Stimulated activated CD8-positive, alpha-beta memory T cell treated with anti-CD3 and anti-CD28 coated beads, Interleukin-7, amount 100 ng/mL, for 1 hour (primary cell): ENCODE measurements at places on chromosomes 1 and 21.

GRCh38 chr1:1826356-1827088 lies 48.3 kb upstream of the NADK start:
- DNase-seq, result no peak

DNA sequence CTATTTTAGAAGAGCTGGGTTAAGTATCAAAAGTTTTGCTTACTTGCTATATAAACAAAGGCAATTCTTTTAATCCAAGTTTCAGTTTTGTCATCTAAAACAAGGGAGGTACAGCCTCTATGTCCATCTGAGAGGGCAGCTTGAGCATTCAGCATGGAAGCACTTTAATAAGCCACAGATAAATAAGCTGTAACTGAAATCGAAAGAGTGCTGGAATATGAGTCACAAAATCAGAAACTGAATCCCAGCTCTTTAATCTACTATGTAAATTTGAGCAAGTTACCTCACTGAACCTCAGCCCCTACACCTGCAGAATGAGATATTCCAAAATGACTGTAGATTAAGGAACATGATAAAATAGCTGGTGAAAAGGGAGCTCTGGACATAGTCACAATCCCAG lies 80.0 kb upstream of the HP1BP3 start:
- DNase-seq, result no peak

- no peak for DNase-seq
Observed at GRCh38 chr1:89962024-89962741, 32.7 kb upstream of the ZNF326 start.

DNA sequence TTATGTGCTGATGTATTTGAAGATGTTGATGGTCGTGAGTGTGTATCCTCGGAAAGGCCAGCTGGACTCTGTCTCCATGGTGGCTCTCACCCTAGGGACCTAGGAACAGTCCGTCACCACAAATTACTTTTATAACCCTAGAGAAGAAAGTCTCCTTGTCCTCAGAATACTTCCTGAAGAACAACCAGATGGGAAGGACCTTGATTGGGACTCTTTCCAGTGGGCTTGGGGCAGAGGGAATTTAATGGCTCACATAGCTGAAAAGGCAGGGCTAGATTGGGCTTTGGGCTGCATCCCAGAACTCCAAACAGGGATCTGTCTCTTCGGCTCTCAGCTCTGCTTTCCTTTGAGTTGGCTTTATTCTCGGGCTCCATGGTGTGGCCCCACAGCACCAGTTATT lies 90.8 kb downstream of the TBX19 start:
- DNase-seq, result no peak

DNA sequence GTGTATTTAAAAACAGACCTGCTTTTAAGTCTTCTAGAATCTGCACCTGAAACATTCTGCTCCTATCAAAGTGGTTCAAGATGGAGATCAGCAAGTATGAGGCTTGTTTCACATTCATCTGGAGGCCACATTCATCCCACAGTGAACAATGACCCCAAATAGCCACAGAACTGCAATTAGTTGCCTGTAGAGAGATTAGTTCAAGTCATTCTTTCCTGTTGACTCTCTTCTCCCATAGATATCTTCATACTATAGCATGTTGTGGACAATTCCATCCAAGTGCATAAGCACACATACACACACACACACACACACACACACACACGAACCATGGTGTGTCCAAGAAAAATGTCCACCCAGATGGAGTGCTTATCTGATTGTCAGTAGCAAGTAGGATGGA lies 101.7 kb upstream of the FGGY start:
- DNase-seq, result no peak

DNA sequence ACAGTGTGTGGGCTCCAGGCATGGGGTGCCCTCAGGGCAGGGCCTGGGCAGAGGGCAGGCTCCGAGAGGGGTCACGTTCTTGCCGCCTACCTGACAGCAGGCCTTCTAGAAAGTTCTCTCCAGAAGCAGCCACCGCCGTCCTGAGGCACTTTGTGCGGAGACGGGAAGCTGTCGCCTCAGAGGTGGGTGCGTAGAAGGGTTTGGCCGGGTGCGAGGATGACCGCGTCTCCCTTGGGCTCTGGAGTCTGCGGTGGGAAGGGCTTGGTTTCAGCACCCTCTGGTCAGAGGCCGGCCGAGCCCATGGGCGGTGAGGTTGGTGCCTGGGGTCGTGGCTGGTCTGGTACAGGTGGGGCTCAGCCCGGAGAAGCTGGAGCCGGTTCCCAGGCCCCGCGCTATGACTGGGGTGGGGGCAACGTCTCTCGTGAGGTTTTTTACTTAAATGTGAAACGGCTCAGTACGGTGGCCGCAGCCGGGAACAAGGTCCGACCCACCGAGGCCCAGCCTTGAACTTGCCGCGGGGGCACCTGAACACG lies 10.1 kb upstream of the TTLL10 start:
- no peak for DNase-seq
